ENCODE measurements at places on chromosomes 16 and 17.

DNA sequence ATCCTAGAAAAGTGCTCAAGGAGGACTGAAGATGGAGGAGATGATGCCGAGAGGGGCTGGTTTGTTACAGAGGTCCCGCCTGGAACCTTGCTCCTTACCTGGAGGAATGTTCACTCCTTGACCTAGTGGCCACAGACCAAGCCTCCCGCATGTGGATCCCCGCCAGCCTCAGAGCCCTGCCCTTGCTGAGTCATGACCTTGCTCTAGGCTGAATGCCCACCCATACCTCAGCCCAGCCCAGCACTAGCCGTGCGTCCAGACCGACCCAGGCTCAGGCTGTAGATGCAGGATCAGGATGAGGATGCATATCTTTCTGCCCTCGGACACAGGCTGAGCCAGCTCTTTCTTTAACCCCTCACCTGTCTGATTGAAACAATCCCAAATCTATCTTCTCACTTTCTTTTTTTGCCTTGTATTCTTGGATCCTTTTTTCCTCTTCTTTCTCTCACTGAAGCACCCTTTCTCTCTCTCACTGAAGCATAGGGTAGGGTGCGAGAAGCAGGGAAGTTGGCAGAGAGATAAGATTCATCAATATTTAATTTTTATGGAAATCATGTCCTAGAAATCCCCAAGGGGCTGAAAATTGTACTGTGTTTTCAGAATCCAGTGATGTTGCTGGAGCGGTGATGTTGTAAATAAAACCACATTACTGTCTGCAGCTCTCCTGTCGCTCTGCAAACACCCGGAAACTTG, 34.9 kb downstream of the WSCD1 start:
- DNase-seq = no peak

DNA sequence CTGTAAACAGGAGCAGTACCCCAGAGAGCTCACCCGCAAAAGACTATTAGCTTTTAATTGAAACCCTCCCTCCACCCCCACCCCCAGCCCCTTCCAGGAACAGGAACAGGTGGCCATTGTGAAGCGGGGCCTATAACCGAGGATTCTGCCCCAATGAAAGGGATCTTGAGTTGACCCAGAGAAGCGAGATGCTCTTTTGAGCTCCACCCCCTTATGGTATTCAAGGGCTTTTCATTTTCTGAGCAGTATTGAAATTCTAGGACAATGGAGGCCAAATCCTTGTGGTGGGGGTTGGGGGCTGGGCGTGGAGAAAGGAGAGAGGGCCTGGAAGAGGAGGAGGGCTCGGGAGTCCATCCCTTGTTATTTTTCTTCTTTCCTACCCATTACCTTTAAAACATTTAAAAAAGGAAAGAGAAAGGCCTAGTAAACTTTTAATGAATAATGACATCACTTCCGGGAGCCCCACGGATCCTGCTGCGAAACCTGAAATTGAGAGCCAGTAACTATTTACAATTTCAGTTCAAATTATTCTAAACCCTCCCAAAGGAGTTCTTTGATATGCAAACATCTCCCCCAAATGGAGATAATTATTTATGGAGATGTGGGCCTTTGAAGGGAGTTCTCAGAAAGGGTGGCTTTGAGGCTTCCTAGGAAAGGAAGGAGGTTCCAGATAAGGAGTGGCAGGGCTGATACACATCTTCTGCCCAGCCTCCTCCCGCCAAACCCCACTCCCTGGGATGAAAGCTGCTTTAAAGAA, 30.5 kb downstream of the HS3ST3B1 start:
- no peak for DNase-seq

DNA sequence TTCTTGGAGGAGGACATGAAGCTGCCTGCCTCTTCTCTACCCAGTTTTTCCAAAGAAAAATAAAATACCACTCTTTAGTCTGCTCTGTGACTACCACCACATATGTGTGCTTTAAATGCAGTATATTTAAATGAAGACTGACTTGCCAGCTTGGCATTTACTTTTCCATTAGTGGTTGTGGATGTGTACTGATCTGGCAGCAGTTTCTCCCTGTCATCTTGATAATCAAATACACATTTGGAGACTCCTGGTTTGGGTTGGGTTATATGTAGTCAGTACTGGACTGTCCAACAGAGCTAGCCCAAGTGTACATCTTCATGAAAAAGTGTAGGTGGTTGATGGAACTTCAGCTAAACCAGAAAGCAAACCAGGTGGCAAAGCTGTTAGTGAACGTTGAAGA, 19.9 kb downstream of the COX10 start:
- no peak for DNase-seq

- no peak for DNase-seq
Measured at GRCh38 chr17:63431939-63432804, 13.9 kb downstream of the CYB561 start.

GRCh38 chr17:10178506-10178991, 19.9 kb downstream of the GAS7 start:
- DNase-seq = no peak

- no peak for DNase-seq
Measured at GRCh38 chr16:69176033-69176800, 10.7 kb upstream of the SNTB2 start.

DNA sequence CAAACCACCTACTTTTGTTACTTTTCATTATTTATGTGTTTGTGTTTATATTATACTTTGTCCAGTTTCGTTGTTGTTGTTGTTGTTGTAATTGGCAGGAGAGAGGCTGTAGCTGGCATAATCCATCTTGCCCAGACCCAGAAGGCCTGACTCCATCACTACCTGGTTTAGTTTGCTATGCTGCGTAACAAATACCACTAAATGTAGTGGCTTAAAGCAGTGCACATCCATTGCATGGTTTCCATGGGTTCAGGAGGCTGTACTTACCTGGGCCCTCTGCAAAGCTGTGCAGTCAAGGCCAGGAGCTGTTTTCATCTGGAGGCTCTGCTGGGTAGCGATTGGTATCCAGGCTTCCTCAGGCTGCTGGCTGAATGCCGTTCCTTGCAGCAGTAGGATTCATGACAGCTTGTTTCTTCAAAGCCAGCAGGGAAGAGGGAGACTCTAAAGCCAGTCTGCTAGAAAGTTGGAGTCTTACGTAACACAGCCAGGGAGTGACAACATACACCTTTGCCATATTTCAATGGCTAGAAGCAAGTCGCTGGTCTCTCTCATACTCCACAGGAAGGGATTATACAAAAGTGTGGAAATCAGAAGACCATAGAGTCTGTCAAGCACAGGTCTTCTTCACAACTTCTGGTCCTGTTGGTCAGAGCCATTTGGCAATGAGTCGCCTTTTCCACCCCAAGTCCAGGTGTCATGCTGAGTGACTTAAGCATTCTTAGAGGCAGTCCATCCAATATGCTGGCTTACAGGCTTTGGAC, 41.1 kb downstream of the TNRC6C start:
- DNase-seq = no peak

- no peak for DNase-seq
Measured at GRCh38 chr16:5891296-5891695, 793.7 kb upstream of the EEF2KMT start.

DNA sequence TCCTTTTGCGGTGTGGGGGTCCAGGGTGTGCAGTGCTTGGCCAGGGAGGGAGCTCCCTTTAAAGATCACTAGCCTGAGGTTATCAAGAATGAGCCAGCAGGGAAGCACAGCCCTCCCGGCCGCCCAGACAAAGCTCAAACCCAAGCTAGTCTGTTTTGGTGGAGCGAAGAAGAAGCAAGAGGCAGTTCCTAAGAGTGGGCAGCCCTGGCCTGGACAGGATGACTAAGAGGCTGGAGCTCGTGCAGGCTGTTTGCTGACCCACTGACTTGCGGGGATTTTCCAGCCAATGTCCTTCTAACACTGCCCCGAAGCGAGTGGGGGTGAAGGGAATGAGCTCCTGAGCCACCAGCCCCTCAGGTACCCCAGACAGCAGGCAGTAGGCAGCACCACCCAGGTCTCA, 134.4 kb downstream of the COPRS start:
- no peak for DNase-seq

- no peak for DNase-seq
Measured at GRCh38 chr17:72117535-72118334, 3.1 kb upstream of the SOX9 start.

GRCh38 chr16:4273858-4274311, 1.1 kb upstream of the TFAP4 start:
- peak; percentile 25 for DNase-seq

Measured in CD4-positive, alpha-beta T cell treated with Interferon alpha-2 for 1 hour (primary cell).